AG09319 (cell line): ENCODE measurements at places on chromosomes 6 and 20.

GRCh38 chr6:30883685-30884520 is at the start of gene DDR1:
Gene DDR1, plus strand, starts transcription at chr6:30884519. Its CDS starts 4,211 bp downstream, at chr6:30888730.
- no peak for DNase-seq

GRCh38 chr20:4324611-4325243 is 309.4 kb upstream of the RNF24 start:
- no peak for DNase-seq

GRCh38 chr6:34143884-34144580 is 1.9 kb downstream of the GRM4 start:
- DNase-seq: no peak

DNA sequence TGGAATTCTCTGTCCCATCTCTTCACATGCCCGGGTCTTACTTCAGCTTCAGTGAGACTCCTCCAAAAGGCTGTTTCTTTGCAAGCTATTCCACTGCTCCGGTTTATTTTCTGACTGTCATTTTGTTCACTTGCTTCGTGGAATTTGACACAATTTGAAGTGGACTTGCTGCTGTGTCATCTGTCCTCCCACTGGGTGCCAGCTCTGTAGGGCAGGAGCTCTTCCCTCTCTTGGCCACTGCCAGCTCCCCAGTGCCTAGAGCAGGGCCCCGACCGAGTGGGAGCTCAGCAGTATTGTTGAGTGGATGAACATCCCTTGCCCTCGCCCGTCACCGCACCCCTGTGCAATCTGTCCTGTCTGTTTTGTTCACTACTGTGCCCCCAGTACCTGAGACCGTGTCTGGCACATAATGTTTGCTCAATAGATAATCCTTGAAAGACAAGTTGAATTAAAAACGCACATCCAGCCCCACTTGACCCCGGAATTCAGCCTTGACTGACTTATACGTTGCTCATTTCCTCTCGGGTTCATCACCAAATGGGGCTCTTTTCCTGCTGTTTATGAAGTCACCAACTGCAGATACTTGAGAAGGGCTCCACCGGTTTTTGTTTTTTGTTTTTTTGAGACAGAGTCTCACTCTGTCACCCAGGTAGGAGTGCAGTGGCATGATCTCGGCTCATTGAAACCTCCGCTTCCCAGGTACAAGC is 170.3 kb upstream of the KCNG1 start:
- DNase-seq: no peak

- DNase-seq: peak; percentile 8
These were observed 56.0 kb downstream of the OTOR start for GRCh38 chr20:16803965-16804792.

DNA sequence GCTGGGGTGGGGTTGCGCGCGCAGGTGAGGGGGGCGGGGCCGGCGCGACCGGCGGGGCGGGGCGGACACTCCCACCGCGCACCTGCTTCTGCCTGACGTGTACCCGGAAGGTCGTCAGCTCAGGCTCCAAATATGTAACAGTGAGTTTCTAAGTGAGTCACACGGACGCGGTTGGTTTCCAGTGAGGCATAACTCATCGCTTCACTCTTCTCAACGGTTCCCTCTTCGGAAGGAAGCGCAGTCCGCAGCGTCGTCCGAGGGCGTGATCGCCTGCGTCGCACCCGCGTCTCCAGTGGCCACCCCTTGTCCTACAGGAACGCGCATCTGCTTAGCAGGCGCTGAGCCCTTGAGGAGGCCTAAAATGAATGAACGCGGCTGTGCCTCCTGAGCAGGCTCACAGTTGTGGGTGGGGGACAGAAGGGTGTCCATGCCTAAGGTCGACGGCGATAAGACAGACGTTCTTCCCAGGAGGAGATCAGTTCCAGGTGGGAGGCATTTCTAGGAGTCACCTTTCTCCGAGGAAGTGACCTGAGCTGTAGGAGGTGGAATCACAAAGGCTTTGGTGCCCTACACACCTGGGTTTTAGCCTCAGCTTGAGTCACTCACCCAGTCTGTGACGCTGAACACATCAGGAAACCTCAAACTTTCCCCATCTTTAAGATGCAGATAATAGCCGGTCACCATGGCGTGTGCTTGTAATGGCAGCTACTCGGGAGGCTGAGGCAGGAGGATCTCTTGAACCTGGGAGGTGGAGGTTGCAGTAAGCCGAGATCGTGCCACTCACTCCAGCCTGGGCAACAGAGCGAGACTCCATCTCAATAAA is 50.9 kb upstream of the EZR start:
- no peak for DNase-seq

DNA sequence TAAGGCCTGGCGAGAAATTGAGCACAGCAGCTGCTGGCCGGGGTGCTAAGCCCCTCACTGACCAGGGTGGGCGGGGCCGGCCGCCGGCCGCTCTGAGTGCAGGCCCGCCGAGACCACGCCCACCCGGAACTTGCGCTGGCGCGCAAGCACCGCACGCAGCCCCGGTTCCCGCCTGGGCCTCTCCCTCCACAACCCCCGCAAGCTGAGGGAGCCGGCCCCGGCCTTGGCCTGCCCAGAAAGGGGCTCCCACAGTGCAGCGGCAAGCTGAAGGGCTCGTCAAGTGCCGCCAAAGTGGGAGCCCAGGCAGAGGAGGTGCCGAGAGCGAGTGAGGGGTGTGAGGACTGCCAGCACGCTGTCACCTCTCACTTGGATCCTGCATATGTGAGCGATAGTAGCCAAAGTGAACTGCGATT is 251.2 kb downstream of the GJA1 start:
- DNase-seq: no peak

GRCh38 chr6:3341467-3341866 is 82.7 kb downstream of the PSMG4 start:
- no peak for DNase-seq

GRCh38 chr20:4067600-4068261 is 52.4 kb upstream of the RNF24 start:
- no peak for DNase-seq

- DNase-seq: no peak
These were observed 156.3 kb downstream of the ARID1B start for GRCh38 chr6:156933201-156934068.

GRCh38 chr6:21912151-21912832 is 318.7 kb downstream of the SOX4 start:
- DNase-seq: no peak

- no peak for DNase-seq
These were observed 68.1 kb upstream of the RNF146 start for GRCh38 chr6:127198549-127198948.

- DNase-seq: no peak
These were observed 190.4 kb upstream of the ARG1 start for GRCh38 chr6:131382631-131383030.
